ENCODE measurements at places on chromosomes 5 and 9. TPM values are rescaled to one million over a fixed set of nuclear protein-coding genes. Genes with fewer than 3 reads are reported as not detected.

Gene ZSWIM6
- total RNA-seq, result 12.2 TPM

DNA sequence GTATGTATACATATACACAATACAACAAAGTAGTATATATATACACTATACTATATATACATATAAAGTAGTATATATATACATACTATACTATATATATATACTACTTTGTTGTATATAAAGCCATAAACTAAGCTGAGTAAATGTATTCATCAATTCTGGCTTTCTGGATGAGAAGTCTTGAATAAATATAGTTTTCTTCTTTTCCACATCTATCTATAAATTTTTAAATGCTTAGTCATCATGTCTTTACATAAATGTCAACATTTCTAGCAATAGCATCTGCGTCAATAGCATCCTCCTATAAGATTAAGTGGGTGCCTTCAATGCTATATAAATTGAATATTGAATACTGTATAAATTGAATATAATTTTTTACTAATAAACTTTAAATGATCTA is 63.1 kb upstream of the COX7C start:
- H3K36me3 ChIP-seq, result no peaks in the 10 kb centered on the region
- no peaks in the 10 kb centered on the region for H3K4me1 ChIP-seq
- no peak overlapping the region for H3K4me3 ChIP-seq

GRCh38 chr9:97502222-97502983 is 937 bp downstream of the TMOD1 start:
- DNase-seq, result no peak
- peaks cover 22% of the 10 kb centered on the region for H3K4me1 ChIP-seq
- peaks cover 32% of the 10 kb centered on the region for H3K27me3 ChIP-seq
- H3K27ac ChIP-seq, result no peak overlapping the region
- no peaks in the 10 kb centered on the region for H3K36me3 ChIP-seq
- H3K4me3 ChIP-seq, result no peak overlapping the region

DNA sequence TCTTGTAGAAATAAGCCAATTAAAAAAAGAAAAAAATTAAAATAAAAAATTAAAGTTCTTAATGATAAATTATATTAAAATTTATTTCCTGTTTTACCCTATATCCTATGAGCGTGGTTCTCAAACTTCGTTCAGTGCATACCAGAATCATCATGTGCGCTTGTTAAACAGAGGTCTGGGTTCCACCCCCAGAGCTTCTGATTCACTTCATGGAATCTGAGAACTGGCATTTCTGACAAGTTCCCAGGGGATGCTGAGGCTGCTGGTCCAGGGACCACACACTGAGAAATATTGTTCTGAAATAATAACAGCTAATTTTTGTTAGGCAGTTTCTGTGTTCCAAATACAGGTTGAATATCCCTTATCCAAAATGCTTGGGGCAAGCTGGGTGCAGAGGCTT is 79.3 kb downstream of the TMC1 start:
- H3K36me3 ChIP-seq, result no peaks in the 10 kb centered on the region
- H3K27me3 ChIP-seq, result no peaks in the 10 kb centered on the region
- no peaks in the 10 kb centered on the region for H3K4me1 ChIP-seq
- H3K4me3 ChIP-seq, result no peak overlapping the region

Gene MED7
- total RNA-seq, result 9.0 TPM

GRCh38 chr5:43895876-43896275 is 292.9 kb downstream of the NNT start:
- no peak for DNase-seq
- no peaks in the 10 kb centered on the region for H3K4me1 ChIP-seq
- H3K27ac ChIP-seq, result no peak overlapping the region
- no peak overlapping the region for H3K4me3 ChIP-seq
- H3K36me3 ChIP-seq, result no peaks in the 10 kb centered on the region

Gene IL13
- 0.84 TPM for total RNA-seq

- H3K36me3 ChIP-seq, result peaks cover 5% of the 10 kb centered on the region
- no peaks in the 10 kb centered on the region for H3K27me3 ChIP-seq
- DNase-seq, result no peak
- H3K4me3 ChIP-seq, result peak overlapping the region; percentile 97
- peaks cover 55% of the 10 kb centered on the region for H3K4me1 ChIP-seq
These were observed 2.8 kb downstream of the IL6ST start for GRCh38 chr5:55991768-55992486.

Gene ENTREP1
- not detected for total RNA-seq

DNA sequence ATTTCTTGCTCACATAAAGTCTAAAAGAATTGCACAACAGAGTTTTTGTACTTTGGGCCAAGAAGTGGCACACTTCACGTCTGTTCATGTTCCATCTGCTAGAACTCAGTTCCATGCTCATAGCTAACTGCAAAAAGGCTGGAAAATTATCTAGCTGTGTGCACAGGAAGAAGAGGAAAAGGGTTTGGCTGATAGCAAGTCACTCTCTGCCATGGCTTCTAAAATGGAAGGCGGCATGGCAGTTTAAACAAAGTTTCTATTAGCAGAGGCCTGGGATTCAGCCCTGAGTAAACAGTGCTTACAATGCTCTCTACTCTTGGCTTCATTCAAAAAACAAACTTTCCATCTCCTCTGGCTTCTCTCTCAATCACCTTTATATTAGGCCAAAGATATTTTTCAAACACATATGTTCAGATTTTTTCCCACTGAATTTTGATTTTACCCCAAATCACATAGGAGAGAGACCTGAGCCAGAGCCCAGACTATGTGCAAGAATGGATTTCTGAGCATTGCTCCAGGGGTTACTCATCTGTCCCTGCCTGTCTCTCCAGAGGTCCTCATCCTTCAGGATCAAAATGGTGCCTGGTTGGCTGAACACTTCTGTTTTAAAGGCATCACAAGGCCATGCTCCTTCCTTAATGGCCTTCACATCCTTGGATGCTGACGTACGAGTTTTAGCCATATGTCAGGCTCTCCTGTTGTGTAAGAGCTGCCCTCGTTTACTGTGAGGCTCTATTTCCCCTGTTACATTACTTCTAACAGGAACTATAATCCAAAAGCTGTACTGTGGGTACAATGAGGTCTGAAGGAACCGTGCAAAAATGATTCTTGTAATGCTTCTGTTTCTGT is 226.6 kb downstream of the SAXO1 start:
- no peak for DNase-seq
- no peak overlapping the region for H3K4me3 ChIP-seq
- no peaks in the 10 kb centered on the region for H3K4me1 ChIP-seq
- no peak overlapping the region for H3K27ac ChIP-seq
- no peaks in the 10 kb centered on the region for H3K27me3 ChIP-seq

GRCh38 chr5:161547738-161548486 is 1.4 kb upstream of the GABRB2 start:
- no peak overlapping the region for H3K27ac ChIP-seq
- DNase-seq, result no peak
- no peak overlapping the region for H3K4me3 ChIP-seq
- peaks cover 22% of the 10 kb centered on the region for H3K27me3 ChIP-seq

GRCh38 chr9:97863314-97863713 is 10.3 kb downstream of the FOXE1 start:
- H3K36me3 ChIP-seq, result no peaks in the 10 kb centered on the region
- H3K27ac ChIP-seq, result no peak overlapping the region
- H3K4me1 ChIP-seq, result no peaks in the 10 kb centered on the region
- no peak for DNase-seq
- H3K4me3 ChIP-seq, result no peak overlapping the region

DNA sequence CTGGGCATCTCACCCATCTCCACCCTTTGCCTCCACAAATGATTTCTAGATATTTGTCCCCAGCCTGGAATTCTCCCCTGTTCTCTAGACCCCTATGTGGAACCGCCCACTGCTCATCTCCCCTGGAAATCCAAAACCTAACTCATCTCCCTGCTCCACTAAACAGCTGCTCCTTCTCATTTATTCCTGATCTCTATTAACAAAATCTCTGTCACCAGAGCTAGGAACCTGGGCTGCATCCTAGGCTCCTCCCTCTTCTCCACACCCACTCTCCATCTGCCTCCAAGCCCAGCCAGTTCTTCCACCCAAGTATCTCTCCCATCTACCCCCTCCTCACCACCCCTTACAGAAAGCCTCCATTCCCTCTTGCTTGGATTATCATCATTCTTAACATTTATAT is 24.0 kb upstream of the SYNPO start:
- H3K36me3 ChIP-seq, result no peaks in the 10 kb centered on the region
- no peaks in the 10 kb centered on the region for H3K4me1 ChIP-seq
- no peaks in the 10 kb centered on the region for H3K27me3 ChIP-seq

- no peaks in the 10 kb centered on the region for H3K36me3 ChIP-seq
- no peak overlapping the region for H3K4me3 ChIP-seq
- no peak overlapping the region for H3K27ac ChIP-seq
- no peaks in the 10 kb centered on the region for H3K4me1 ChIP-seq
- H3K27me3 ChIP-seq, result no peaks in the 10 kb centered on the region
- no peak for DNase-seq
These were observed 69.3 kb downstream of the NTNG2 start for GRCh38 chr9:132231019-132231701.

DNA sequence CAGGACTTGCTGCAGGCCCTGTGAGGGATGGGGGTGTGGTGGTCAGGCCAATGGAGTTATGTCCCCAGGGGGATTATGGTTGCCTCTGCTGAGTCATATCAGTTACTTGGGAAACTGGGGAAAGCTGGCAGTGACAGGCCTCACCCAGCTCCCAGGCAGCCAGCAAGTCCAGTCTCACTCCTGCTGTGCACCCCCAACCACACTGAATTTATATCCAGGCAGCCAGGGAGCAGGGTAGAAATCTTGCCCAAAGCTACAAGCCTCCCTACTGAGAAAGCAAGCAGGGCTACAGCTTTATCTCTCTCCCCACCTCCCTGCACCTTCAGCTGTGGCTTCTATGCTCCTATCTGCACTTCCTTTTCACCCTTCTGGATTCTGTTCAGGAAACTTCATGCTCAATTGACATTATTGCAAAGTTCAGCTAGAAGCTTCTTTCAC is 2076.0 kb upstream of the CDH9 start:
- DNase-seq, result no peak
- H3K27me3 ChIP-seq, result no peaks in the 10 kb centered on the region
- no peak overlapping the region for H3K4me3 ChIP-seq
- H3K36me3 ChIP-seq, result no peaks in the 10 kb centered on the region
- H3K27ac ChIP-seq, result no peak overlapping the region
- H3K4me1 ChIP-seq, result no peaks in the 10 kb centered on the region

Gene IL9
- not detected for total RNA-seq

Gene SLIT3
- not detected for total RNA-seq

Gene IL3
- total RNA-seq, result not detected

GRCh38 chr5:134436523-134437339 is 25.1 kb upstream of the CDKN2AIPNL start:
- no peaks in the 10 kb centered on the region for H3K36me3 ChIP-seq
- DNase-seq, result peak; percentile 83
- peak overlapping the region; percentile 34 for H3K4me3 ChIP-seq
- H3K27me3 ChIP-seq, result no peaks in the 10 kb centered on the region

All from CD4-positive, CD25-positive, alpha-beta regulatory T cell (primary cell).